ENCODE measurements at places on chromosomes 5 and 9.

DNA sequence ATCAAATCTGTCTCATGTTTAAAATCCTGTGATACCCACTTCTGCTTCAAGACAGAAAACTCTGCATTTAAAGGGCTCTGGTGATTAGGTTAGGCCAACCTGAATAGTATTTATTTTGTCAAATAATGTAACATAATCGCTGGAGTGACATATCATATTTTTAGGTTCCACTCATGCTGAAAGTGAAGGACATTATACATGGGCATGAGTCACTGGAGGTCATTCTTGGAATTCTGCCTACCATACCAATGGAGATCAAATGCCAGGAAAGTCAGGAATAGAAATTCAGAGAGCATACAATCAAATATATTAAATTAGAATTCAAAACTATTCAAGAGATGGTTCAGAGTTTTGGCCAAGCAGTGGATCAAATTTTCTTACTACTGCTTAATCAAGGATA lies 97.1 kb upstream of the PRSS3 start:
- no peak for DNase-seq

DNA sequence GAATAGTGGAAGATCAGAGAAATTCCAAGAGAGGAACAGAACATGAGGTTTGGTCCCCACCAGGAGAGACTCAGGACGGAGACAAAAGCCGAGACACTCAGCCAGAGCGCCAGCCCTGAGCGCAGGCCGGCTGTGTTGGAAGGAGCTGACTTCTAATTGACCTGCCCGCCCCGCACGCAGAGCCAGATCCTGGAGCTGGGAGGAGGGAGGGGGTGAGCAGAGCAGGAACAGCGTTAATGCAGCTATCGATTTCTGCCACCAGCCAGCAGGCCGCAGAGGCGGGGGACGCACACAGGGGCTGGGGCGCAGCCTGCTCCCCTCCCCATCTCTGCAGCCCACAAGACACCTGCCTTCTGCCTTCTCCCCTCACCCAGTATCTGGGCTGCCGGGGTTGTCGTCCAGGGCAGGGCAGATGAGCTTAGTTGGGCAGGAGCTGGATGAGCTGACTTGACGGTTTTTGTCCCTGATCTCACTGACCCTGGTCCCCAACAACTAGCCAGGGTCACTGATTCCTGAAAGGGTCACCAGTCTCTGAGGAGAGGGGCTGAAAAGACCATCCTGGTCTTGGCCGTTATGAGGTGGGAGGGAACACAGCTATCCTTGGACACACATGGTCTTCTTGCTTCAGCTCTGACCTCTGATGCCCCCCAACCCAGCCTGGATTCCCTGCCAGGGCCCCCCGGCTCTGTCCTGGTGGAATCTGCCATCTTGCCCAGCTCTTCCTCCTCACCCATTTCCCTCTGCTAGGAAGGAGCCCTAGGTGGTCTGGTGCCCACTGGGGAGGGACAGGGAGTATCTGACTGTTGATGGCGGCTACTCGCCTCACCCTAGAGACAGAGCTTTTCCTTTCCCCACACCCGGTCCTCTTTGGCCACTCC lies 29.8 kb downstream of the CXXC5 start:
- no peak for DNase-seq

- no peak for DNase-seq
These were observed 472.8 kb downstream of the BRINP1 start for GRCh38 chr9:118896324-118897000.

- DNase-seq: no peak
These were observed 8.9 kb upstream of the NUP214 start for GRCh38 chr9:131116281-131117120.

- no peak for DNase-seq
These were observed 63.2 kb downstream of the SYK start for GRCh38 chr9:90864779-90865178.

DNA sequence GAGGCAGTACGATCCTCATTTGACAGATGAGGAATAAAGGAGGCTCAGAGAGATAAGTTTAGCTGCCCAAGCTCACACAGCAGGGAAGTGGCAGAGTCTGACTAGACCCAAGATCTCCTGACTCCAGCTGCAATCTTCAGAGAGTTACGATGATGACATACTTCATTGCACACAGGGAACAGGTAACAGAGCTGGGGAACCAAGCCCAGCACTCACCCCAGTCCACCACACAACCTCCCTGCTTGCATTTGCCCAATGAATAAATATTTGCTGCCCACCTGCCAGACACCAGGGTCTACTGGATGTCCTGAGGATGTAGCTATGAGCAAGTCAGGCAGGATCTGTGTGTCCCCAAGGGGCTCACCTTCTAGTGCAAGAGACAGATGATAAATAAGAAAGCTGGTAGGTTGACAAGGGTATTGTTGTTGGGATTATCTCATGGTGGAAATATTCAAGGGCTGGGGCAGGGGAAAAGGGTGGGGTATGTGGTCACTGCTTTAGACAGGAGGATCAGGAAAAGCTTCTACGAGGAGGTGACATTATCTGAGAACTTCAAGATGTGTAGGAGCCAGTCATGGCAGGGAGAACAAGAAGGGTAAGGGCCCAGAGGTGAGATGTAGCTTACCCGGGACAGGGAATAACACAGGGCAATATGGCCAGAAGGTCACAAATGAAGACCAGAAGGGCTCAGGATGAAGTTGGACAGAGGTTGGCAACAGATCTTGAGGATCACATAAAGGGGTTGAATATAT lies 28.6 kb upstream of the CPEB4 start:
- no peak for DNase-seq

DNA sequence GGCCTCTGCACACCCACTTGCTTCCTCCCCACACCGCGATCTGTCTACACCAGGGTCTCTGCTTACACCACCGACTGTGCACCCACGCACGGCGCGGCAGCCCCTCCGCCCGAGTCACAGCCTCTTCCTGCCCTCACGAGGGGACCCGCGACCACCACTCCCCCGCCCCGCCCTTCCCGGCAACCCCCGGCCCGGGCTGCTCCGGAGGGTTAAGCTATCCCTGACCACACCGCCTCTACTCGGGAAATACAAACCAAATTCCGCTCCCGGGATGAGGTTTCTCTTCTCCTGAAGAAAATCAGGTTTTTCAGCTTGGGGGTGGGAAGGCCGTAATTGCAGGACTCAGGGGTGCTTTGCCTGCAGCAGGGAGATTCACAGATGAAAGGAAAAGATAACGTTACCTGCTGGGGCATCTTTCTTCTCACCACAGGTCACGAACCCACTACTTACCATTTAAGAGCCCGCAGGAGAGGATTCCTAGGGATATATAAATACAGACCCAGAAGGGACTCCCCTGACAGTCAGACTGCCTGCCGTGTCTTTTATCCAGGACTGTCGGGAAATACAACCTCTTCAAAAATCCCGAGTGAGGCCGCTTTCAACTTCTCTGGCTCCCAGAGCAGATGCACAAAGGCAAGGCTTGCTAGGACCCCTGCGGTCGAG lies 63.5 kb downstream of the ROR2 start:
- DNase-seq: no peak

DNA sequence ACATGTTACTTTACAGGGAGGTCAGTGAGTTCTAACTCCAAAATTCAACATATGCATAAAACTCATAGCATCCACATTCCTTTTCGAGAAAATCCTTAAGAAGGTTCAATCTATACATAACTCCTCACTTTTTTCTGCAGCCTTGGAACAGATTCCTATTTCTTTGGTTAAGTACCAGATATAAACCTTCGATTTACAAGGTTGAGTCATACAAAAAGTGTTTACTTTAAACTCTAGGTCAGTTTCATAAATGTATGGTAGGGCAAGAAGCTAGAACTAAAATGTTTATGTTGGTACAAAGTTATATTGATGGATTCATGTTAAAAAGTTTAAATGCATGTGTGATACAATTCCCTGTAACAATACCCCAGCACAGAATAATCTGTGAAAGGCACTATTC lies 19.4 kb downstream of the CDKN2AIPNL start:
- no peak for DNase-seq

- no peak for DNase-seq
These were observed 60.1 kb upstream of the CACNA1B start for GRCh38 chr9:137817236-137818200.

- no peak for DNase-seq
These were observed 62.8 kb downstream of the HMCN2 start for GRCh38 chr9:130328349-130328801.

DNA sequence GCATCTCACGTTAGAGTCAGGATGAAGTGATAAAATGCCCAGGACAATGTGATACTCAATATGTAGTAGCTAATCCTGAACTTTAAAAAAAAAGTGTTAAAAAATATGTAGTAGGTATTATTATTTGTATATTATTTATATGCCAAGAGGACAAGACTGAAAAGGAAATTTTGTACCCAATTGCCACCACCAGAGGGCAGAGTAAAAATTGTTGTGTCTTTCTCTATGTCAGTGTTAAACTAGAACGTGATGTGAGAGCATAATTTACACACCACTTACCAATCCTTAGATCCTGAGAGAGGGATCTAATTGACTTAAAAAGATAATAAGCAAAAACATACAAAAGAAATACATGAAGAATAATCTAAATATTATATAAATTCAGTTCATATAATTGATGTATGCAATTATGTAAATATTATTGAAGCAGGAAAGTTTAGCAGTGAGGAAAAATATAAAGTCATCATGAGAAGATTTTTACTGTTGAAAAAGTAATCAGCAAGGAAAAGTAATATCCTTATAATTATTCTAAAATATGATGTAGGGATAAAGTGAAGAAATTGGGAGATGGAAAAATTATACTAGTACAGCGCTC lies 288.9 kb downstream of the RAB3C start:
- peak; percentile 16 for DNase-seq
